Thoracic aorta (tissue), 2 donors: ENCODE measurements at places on chromosomes 5 and 9.

DNA sequence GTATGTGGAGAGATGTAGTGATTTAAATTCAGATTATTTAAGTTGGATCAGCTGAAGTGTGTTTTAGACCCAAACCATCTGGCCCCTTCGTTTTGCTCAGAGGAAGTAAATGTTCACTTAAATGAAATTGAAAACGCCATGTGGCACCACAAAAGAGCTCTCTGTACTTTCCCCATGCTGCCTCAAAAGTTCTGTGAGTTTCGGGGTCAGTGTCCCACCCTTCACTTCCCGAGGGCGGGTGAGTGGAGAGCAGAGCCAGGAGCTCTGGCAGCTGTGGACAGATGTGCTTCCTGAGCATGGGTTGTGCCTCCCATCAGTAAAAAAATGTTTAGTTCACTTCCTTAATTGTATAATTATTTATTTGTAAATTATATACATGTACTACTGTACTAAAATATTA lies 48.4 kb downstream of the PSD2 start:
- no peak for DNase-seq

GRCh38 chr5:135057233-135057632 lies 23.2 kb upstream of the PITX1 start:
- DNase-seq, result no peak

DNA sequence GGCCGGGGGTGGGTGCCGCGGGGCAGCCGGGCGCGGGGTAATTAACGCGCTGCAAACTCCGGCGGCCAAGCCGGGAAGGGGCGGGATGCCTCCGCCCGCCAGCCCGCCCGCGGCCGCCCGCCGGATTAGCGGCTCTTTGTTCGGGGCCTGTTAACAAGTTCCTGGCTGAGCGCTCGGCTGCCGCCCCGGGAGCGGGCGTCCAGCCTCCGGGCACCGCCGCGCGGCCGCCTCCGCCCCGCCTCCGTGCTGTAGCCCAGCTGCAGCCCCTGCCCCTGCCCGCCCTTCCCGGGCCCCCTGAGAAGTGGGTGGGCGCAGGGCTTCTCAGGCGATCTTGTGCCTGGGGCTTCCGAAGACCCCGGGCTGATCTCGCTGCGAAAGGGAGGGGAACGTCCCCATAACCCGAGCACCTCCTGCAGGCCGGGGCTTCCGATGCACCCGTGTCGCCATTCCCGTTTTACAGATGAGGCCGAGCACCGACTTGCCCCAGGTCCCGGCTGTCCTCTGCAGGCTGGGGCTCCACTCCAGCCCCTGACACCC lies 7.5 kb downstream of the UNC5A start:
- DNase-seq, result no peak

GRCh38 chr5:44663991-44664710 lies 144.6 kb upstream of the MRPS30 start:
- DNase-seq, result no peak

DNA sequence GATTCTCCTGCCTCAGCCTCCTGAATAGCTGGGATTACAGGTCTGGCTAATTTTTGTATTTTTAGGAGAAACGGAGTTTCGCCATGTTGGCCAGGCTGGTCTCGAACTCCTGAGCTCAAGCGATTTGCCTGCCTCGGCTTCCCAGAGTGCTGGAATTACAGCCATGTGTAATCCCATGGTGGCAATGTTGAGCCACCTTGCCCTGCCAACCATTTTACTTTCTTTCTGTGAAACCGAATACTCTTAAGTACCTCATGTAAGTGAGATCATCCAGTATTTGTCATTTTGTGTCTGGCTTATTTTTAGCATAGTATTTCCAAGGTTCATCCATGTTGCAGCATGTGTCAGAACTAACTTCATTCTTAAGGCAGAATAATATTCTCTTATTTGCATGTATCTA lies 8.2 kb downstream of the PRRC2B start:
- DNase-seq, result no peak

DNA sequence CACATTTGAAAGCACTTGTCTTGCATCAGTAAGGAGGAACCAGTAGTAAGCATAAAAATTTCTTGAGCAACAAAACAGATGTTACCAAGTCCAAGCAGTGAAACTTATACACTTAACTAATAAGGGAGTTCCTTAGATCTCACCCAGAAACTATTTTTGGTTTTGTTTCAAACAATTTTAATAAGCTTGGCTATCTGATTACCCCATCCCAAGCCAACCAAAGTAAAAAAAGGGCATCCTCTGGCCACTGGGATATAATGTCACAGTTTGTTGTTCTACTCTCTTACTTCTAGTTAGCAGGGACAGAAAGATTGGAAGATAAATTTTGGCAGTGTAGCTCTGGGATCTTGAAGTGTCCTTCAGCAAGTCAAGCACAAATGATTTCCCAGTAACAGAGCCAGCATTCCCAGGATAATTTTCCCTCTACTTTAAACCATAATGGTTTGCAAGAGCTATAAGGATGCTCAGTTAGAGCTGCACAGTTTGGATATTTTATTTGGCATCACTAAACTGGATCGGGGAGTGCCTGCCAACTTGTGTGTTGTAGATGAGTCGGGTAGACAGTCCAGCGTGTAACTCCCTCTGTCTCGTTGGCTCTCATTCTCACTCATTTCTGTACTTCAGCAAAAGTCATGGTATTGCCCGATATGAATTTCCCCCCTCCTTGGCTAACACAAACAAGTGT lies 161.9 kb upstream of the HMHB1 start:
- DNase-seq, result no peak

DNA sequence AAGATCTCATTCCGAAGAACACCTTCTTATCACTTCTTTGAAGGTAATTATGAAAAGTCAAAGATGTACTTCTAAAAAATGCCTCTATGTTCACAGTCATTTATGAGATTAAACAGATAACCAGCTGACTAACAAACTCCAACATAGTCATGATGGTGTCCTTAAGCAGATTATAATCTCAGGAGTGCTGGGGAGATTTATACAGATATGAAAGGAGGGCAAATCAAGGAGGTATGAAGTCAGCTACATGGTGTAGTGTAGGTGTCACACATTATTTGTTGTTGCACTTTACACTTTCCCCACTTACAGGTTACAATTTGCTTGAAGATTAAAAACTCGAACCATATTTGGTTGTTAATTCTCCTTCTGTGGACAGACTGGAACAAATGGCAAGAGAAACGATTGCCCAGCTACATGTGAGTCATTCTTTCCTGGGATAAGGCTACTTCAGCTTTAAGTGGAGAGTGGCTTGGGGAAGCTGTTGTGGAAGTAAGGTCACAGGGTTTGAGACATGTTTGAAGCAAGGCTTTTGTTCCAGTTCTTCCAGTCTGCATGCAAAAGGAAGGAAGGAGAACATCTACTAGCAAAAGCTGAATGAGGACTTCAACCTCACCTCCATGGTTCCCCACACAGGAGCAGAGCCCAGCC lies 320.1 kb downstream of the ADGRV1 start:
- no peak for DNase-seq

DNA sequence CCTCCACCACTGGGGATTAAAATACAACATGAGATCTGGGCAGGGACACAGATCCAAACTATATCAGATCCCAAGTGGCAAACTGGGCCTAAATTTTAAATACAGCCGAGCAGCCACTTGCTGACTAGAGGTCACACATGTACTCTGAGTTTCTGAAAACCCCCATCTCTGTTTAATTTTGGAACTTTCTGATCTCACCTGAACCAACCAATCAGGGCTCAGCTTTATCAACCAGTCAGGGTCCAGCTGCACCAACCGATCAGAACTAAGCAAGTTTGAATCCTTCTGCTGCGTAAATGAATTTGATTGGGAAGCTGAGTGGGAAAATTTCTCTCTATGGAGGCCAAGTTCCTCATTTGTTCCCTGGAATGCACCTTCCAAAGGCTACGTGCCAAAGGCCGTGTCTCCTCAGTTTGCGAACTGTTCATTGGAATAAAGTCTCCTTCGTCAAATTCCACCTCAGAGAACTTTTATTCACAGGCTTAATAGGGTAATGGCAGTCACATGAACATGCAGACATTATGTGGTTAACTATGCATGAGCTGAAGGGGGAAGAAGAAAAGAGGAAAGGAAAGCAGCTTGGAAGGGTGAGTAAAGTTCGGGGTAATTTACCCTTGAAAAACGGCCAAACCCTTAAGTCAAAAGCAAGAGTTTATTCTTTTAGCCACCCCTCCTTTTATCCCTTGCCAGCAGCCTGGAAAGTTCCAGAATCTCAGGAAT lies 3.7 kb downstream of the CD180 start:
- DNase-seq, result no peak

DNA sequence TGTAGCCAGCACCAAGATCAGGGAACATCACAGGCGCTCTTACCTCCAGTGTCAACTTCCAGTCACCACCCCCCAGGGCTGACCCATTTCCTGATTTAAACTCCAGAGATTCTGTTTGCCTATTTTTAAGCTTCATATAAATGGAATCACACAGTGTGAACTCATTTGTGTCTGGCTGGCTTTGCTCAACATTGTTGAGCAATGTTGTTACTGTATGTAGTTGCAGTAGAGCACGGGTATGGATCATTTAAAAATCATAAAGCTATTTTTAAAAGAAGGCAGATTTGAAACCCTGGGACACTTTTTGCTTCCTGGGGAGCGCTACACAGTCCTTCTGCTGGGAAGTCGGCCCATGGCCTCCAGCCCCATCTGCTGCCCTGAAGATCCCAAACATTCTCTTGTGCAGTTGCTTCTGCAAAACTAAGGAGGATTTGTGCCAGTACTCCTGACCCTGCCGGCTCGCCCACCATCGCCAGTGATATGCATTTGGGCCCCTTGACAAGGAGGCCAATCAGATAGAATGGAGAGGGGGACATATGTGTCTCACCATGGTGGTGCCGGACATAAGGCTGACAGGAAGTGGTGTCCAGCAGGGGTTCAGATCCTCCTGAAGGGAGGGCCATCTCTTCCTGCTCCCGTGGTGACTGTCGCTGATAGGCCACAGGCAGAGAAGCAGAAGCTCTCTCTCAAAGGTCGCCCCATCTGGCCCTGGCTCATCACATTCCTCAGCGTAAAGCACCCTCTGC lies 13.3 kb downstream of the DCANP1 start:
- DNase-seq, result no peak

DNA sequence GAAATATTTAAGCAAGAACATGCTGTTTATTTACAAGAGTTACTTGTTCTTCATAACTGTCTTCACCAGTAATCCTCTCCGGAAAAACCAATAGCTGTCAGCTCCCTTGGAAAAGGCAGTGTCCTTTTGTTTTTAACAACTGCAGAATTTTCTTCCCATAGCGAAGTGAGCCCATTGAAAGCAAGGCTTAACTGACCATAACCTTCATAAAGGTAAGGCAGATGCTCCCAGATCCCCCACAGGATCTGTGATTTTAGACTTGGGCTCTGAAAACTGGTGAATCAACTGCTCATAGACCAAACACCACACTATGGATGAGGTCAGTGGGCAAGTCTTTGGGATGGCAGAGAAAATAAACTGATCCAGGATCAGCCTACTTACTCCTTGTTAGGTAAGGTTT lies 155.0 kb downstream of the GLIS3 start:
- no peak for DNase-seq

DNA sequence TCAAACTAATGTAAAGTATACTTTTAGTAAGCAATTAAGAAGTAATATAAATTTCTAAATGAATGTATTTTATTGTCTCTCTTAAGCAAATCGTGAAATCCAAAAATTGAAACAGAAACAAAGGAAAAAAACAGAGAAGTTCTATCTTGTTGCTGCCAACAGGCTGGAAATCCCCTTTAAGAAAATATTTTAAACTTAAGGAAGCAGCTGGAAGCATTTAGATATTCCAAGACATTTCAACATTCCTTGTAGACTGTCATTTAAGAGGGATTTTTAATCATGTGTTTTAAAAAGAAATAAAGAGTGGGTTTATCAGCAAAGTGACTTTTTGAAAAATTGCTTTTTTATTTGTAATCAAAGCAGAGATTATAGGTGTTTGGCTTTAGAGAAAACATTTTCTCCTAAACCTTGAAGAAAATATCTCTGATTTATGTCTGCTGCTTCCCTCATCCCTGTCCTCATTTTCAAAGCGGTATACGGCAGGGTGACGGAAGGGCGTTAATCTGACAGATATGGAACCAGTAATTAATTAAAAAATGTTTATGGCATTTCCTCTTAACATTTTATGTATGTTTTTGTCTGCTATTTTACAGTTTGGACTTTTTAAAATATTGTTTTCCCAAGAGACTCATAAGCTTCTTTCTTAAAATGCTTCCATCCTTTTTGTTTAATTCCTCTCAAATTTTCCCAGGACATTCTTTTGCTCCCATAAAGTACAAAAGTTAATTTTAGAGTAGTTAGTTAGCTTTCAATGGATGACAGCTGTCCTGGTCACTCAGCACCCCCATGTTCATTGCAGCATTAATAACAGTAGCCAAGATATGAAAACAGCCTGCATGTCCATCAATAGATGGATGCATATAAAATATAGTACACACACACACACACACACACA lies 245.6 kb downstream of the LURAP1L start:
- no peak for DNase-seq

- DNase-seq, result no peak
Observed at GRCh38 chr9:99286536-99286935, 64.5 kb downstream of the SEC61B start.

DNA sequence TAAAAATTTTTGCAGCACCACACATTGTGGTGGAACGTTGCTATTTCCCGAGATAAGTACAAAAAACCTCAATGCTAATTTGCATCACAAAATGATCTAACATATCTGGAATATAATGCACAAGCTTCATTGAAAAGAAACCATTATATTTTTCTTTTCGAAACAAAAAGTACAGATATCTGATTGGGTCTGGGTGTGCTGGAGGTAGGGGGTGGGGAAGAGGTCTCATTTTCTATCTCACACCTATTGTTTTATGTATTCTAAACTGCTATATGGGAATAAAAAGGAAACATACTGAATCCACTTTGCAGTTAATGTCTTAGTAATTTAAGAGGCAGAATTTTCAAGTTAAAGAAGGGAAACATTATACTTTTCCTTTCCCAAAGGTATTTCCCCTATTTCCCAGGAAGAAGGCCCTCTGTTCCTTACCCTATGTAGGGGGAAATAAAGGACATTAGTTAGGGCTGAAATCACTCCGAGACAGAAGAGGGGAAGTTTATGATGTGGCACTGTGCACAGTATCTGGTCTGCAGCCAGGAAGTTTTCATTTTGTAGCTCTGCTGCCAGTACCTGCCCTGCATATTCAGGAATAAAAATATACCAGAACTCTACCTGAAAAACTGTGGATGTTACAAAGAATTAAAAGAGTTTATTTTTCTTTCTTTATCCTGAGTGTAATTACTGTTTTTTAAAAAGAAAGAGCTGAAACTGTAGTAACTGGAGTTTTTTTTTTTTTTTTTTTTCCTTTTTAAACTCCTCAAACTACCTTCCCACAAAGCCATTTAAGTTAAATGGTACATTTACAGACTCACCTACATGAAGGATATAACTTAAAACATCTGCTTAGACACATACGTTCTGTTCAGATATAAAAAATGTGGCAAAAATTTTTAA lies 7.4 kb downstream of the MEF2C start:
- no peak for DNase-seq

- DNase-seq, result no peak
Observed at GRCh38 chr5:147176422-147176821, 58.4 kb upstream of the STK32A start.

- no peak for DNase-seq
Observed at GRCh38 chr9:123434619-123435240, 78.7 kb downstream of the CRB2 start.
